ENCODE measurements at places on chromosomes 5 and 9.
A peak's percentile ranks its signal among the peaks of the same experiment; 100 is the strongest.

DNA sequence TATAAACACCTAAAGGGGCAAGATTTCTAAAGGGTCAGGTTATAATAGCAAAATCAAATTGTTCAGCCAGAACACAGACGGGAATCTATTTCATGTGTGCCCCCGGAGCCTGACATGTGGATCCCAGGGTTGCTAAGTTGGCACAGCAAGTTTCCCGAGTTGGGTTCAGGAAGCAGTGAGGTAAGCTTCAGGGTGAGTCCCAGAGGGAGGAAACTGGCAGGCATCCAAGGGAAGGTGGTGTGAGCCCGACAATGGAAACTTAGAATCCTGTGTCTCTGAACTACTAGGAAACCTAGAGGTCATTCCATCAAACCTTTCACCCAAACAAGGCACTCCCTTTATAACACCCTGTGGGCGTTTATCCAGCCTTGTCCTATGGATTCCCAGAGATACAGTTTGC lies 98.4 kb downstream of the ADRB2 start:
- peak; percentile 20 for DNase-seq

- no peak for DNase-seq
Measured at GRCh38 chr9:107708791-107709190, 219.2 kb upstream of the KLF4 start.

DNA sequence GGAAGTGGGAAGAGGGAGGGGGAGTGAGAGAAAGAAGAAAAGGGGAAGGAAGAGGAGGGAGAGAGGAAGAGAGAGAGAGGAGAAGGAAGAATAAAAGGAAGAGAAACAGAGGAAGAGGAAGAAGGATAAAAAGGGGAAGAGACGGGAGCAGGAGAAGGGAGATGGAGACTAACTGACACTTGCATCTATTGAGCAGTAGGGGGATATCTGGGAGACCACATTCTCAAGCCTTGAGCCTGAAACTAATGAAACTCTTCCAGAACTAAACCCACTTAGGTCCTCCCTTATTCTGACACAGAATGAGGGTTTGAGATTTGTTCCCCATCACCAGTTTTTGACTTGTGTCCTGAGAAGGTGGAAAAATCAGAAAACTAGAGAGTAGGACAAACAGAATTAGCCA lies 533.3 kb downstream of the CDH12 start:
- no peak for DNase-seq

GRCh38 chr5:173873306-173873922 lies 14.7 kb upstream of the CPEB4 start:
- no peak for DNase-seq

DNA sequence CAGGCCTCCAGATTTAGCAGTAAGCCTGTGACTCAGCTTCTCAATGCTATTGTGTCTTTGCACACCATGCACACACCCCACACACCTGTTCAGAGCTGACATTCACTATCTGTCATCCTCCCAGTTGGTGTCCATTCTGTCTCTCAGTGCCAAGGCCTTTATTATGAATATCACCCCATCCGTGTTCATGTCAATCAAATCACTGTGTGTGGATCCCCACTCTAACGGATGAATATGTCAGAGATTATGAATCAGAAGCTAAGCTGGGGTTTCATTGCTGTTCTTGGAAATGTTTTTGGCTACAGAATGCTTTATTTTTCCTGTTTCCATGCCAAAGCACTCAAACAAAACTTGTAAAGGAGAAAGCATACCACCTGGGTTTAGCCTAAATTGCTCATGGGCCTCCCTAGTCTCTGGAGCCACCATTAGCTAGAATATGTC lies 9.4 kb upstream of the MAMDC2 start:
- no peak for DNase-seq

GRCh38 chr5:72543365-72543764 lies 36.2 kb upstream of the ZNF366 start:
- no peak for DNase-seq

- DNase-seq, result no peak
Measured at GRCh38 chr5:123441408-123441807, 18.2 kb upstream of the CEP120 start.

DNA sequence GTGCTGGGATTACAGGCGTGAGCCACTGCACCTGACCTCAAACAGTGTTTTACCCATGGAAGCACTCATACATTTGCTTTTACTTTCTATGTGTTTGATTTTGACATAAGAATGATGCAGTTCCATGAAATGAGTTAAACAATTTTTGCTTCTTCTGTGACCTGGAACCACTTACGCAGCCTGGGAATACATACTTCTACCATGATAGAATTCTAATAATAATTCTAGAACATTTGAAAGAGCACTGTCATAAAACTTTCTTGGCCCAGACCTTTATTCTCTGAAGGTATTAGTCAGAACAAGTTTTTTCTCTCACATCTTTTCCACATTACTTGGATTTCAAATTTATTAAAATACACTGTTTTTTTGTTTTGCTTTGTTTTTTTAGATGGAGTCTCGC lies 25.3 kb upstream of the COL5A1 start:
- no peak for DNase-seq

DNA sequence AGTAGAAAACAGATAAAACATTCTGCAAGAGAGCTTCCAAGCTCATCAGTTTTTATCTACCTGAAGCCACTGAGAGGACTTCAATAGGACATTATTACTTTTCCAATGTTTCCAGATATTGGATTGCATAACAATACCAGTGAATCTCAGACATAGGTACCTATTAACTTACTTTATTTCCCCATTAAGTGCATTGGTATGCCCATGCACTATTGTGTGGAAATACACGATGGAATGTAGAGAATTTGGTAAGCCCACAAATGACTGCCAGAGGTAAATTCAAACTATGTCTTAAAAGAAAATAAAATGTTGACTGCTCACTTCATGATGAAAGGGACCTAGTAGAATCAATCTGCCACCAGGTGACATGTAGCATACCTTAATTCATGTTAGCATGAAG lies 48.1 kb upstream of the PRR16 start:
- DNase-seq, result no peak

DNA sequence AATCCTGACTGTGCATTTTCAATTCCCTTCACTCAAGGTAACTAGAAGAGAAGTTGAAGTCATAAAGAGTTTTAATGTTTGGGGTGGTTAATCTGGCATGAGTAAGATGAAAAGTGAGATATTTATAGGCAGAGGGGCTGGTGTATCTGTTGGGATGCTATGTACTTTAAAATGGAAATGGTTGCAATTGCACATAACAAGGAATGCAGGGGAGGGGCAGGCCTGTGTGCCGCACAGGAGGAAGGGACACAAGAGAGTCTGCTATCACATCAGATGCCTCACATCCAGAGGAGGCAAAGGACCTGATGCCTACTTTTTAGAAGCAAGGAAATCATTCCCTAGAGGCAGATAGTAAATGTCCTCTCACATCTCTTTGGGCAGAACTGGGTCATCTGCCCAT lies 55.5 kb upstream of the OSMR start:
- no peak for DNase-seq

- no peak for DNase-seq
Measured at GRCh38 chr5:101425339-101425859, 522.3 kb upstream of the ST8SIA4 start.

DNA sequence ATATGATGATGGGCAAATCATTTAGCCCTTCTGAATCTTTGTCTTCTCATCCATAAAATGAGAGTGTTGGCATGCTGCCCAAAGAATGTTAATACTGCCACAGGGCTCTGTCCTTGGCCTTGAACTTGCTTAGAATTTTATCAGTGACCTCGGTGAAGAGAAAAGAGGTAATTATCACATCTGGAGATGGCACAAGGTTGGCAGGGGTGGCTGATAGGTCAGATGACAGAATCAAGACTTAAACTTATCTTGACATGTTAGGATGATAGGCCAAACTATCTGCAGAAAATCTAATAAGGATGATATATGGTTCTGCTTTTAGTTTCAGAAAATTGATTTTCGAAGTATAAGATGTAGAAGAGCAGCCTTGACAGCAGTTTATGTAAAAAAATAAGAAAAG lies 599.1 kb upstream of the CLINT1 start:
- DNase-seq, result no peak

DNA sequence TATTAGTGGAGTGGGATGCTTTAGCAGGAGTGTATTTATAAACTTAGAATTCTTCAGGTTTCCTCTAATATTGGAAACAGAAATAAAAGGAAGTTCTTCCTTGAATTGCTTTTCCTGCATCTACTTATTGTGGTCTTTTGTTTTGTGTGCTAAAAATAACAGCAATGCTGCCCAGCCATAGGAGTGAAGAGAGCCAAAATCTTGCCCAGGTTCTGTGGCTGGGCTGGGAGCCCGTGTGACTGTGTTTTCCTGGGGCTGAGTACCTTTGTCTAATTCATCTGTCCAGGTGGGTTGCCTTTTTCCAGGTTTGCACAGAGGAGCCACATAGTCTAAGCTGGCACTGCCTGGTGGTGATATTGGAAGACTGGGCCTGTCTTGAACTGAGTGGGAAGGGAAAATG lies 179.7 kb upstream of the ADAMTSL1 start:
- DNase-seq, result no peak

DNA sequence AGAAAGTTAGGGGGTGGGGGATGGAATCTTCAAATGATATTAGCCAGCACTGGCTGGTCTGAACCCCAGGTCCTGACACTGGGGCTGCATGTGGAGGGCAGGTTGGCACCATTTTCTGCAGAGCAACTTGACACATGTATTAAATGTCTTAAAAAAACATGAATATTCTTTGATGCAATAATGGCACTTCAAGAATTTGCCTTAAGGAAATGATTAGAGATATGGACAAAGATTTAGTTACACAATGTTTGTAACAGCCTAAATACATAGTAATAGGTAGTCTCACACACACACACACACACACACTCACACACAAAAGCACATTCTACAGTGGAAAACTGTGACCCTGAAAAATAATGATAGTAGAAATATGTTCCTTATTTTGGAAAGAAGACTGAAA lies 3.6 kb downstream of the SVEP1 start:
- DNase-seq, result no peak

DNA sequence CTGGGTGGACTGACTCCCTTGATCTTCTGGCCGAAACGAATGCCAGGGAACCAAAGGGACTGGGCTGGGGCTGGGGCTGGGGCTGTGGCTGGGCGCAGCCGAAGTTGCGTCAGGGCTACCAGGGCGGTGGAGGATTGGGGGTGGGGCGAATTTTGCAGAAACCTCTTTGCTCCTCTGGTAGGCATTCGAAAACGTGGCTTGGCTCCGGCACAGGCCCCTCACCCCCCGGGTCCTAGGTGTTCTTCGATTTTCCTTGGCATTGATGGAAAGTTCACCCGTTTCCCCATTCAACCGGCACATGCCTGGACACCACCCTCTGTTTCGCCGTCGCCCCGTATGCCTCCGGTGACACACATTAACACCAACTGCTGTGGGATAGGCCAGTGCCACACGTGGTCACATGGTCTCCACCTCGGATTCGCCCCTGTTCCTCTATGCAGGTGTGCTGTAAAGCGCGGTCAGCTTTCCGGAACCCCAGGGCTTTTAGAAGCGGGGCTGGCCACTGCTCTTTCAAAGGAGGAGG lies 477.1 kb downstream of the SPATA31A7 start:
- DNase-seq, result no peak

DNA sequence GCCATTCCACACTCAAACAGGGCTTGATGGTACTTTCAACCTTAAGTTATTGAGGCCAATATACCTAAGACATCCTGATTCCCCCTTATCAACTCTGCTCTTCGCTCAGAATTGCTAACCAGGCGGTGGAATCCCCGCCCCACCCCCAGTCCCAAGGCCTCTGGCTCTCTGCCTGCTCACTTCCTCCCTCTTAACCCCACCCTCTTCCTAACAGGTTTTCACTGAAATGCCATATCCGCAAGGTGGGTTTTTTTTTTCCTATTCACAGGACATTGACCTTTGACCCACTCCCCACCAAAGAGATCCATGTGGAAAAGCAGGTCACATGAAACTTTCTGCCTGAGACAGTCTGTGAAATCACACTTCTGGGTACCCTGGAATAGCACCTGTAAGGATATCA lies 66.6 kb upstream of the IFNK start:
- peak; percentile 74 for DNase-seq

DNA sequence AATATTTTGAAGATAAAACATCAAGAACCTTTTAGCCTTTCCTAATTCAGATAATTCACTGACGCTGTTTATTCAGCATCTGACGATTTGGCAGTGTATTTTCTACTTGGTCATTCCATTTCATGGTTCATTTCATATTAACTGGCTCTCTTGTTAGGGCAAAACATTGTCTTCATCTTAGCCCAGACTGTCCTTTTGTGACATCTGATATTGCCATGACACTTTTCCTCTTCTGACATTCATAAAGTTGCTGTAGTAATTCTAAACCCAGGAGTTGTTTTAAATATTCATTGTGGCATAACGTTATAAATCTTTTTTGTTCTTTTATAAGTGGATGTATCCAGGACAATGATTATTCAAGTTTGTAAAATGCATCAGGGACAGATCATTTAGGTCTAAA lies 1.8 kb downstream of the SCAMP1 start:
- DNase-seq, result no peak

DNA sequence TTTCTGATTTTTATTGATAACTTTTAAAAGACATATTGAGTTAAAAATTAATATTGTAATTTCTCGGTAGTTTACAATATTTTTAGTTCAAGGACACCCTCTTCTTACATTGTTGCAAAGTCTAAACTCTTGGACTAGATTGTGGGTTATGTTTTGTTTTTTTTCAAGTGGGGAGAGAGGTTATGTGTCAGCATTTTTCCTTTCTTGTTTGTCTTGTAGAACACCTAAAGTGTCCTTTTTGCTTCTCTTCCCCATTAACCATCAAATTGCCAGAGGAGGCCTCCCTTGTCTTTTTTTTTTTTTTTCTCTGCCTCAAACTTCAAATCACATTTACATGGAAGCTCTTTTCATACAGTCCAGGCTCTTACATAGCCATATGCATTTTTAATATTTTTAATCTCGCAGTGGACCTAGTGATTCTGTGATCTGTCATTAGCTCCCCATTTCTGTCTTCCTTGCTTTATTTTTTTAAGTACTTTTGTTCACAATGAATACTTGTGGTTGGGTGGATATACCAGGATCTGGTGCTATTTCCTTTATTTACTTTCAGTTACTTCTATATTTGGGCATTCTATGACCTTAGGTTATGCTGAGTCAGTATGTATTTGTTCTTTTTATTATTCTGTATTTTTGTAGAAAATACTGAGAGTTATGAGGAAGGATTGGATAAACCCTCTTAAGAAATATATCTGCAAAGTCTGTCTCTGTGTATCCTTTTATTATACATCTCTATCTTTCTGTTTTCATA lies 2280.6 kb upstream of the ACO1 start:
- no peak for DNase-seq

DNA sequence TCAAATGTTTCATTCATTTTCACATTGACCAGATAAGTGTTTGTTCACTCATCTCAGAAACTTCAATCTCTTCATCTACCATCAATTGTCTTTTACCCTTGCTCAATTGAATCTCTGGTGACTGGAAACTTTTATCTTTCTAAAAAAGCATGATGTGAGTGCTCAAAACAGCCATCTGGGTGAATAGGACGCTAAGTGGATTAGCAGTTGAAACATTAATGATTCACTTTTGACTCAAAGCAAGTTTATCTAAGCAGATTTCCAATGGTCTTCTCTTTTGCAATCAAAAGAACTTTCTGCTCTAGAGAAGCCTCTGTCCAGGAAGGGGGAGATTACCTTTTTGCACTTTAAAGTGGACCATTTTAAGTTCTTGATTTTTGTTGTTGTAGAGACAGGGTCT lies 22.2 kb downstream of the KLF4 start:
- no peak for DNase-seq

All from endodermal cell (in vitro differentiated cells).